ENCODE measurements at places on chromosomes 7 and 10.

DNA sequence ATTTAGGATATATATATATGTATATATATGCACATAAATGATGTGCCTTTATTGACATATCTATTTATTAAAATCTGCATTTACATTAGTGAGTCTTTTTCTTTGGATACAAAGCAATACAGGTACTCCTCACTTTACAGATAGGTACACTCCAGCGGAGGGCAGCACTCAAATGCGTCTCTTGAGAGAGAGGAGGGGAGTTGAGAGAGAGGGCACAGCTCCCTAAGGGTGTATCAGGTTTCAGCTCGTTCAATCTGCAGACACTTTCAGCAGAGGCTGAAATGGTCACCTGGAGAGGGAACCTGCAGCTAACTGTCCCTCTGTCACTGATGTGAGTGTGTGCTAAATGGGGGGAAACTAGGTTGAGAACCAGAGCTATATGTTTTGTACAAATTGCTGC lies 21.5 kb downstream of the C10orf53 start:
- DNase-seq = no peak

DNA sequence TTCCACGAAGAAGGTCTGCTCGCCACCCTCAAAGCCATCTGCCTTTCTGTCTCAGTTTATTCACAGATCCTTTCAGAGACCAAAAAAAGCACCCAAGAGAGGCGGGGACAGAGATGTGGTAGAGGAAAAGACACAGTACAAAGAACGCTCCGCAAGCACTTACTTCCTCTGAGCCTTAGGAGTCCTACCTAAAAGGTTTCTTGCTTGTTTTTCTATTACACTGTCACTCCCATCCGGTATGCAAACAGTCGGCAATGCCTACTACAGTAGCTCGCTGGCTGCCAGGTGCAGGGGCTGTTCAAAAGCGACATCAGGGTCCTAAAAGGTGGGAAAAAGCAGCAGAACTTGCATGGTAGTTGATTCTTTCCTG lies 816 bp downstream of the TECPR1 start:
- DNase-seq = no peak

- no peak for DNase-seq
Observed at GRCh38 chr7:99036546-99037111, 107.3 kb downstream of the SMURF1 start.

- DNase-seq = no peak
Observed at GRCh38 chr10:95397747-95398146, 106.9 kb upstream of the PDLIM1 start.

- no peak for DNase-seq
Observed at GRCh38 chr7:77425101-77426051, 9.2 kb upstream of the GSAP start.

- no peak for DNase-seq
Observed at GRCh38 chr10:88946200-88946599, 6.4 kb downstream of the ACTA2 start.

DNA sequence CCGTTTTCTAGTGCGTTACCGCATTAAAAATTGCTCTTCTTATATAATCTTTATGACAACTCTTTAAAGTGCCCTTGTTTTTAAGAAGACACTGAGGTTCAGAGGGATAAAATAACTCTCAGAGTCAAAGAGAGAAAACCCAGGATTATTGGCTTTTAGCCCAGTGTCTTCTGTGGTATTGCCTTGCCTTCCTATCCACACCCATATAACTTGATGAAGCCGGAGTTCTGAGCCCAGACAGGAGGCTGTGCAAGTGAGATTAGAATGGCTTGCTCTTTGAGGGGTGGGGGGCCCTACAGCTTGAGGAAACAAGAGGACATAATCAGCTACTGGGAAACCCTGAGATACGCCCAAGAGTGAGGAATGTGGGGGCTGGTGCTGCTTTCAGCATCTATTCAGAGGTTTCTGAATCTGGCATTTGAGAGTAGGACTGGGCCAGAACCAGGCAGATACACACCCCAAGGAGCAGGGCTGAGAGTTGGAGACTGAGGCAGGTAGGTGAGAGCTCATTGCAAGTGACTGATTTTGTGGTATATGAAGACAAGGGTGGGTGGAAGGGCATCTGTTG lies 2.3 kb downstream of the PRXL2A start:
- no peak for DNase-seq

DNA sequence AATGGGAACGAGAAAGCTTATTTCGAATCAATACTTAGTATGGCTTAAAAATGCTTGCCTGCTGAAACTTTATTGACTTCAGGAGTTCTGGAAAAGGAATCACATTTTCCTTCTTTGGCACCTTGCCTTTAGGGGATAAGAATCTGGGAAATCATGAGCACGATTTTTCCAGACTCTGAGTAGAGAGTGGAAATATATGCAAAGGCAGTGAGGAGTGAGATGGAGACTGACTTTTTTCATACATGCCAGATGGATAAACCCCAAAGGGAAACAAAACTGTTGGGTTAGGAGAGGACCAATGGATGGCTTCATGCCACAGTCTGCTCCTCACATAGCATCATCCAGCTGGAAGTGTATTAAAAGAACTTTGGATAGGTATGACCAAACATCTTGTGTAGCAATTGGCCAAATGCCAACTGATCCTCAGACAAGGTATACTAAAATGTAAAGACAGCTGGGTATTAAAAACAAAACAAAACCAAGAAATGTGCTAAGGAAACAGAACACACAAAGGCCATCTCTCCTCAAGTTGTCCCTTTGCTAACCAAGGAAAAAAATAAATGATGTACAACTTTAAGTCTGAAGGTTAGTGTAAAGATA lies 1.7 kb downstream of the COL28A1 start:
- no peak for DNase-seq

GRCh38 chr7:32242436-32242835 lies 172.2 kb upstream of the PDE1C start:
- no peak for DNase-seq

- no peak for DNase-seq
Observed at GRCh38 chr7:244974-245373, 45.0 kb upstream of the FOXL3 start.

DNA sequence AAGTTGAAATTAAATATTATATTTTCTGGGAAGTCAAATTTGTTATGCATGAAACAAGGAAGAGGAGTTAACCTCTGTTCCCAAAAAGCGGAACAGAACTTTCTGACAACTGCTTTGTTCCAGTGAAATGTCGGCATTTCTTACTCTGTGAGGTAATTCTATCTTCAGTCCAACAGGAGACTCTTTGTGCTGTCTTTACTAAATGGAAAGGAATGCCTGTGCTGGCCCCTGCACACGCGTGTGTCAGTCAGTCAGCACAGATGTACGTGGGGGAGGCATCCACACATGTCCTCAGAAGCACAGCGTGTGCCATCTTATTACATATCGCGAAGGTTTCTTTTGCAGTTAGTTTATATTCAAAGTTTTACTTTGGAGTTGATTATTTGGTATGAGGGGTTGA lies 37.5 kb downstream of the NET1 start:
- DNase-seq = no peak

GRCh38 chr7:47814905-47815613 lies 133.2 kb downstream of the PKD1L1 start:
- DNase-seq = no peak

DNA sequence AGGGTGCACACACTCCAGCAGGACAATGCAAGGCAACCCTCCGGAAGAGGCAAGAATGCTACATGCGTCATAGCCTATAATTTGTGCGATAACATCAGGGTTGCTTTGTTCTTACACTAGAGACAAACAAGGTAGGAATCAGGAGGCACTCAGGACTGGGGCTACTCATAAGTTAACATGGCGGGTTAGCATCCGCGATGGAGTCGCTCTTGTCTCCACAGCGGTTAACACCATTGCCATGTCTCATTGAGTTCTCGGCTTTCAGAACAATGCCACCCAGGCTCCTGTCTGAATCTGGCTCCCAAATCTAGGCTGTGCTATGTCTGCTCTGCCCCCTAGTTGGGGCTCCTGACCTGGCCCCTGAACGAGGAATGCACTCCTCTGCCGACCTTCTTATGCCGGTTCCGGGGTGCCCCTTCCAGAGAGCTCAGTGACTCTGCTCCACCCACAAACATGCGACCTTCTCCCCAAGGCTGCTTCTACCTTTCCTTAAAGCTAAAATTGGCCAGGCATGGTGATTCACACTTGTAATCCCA lies 24.9 kb upstream of the SLF2 start:
- DNase-seq = no peak

DNA sequence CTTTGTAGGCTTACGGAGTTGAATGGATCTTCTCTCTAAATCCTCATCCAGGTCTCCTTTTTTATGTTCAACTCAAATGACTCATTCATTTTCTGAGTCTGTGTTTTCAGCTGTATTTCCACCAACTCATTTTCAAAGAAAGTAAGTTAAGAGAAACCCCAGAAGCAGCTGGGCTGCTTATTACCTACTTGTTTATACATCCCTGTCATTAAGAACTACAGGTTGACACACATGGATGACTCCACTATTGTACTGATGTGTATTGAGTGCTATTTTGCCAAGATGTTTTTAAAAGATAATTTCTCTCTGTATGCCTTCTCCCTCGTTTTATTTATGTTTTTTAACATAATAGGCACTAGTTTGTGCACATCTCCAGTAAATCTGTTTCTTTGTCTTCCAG lies 41.9 kb downstream of the DGKI start:
- no peak for DNase-seq
